T-helper 2 cell treated with Interferon-gamma antibody and Interleukin-4, amounts not matched to agents 5 μg/mL and 100 μg/mL, for 36 hours (primary cell): ENCODE measurements at places on chromosomes 13 and 19.
A peak's percentile ranks its signal among the peaks of the same experiment; 100 is the strongest.

GRCh38 chr19:5455367-5456129 lies at the start of gene ZNRF4:
Gene ZNRF4, plus strand, starts transcription at chr19:5455417. Its CDS starts 75 bp downstream, at chr19:5455492.
- H3K36me3 ChIP-seq = no peaks in the 10 kb centered on the region
- H3K27ac ChIP-seq = no peak within 1 kb of the TSS
- H3K4me1 ChIP-seq = no peaks in the 10 kb centered on the region
- DNase-seq = no peak
- no peak within 1 kb of the TSS for H3K4me3 ChIP-seq
- no peaks in the 10 kb centered on the region for H3K27me3 ChIP-seq

DNA sequence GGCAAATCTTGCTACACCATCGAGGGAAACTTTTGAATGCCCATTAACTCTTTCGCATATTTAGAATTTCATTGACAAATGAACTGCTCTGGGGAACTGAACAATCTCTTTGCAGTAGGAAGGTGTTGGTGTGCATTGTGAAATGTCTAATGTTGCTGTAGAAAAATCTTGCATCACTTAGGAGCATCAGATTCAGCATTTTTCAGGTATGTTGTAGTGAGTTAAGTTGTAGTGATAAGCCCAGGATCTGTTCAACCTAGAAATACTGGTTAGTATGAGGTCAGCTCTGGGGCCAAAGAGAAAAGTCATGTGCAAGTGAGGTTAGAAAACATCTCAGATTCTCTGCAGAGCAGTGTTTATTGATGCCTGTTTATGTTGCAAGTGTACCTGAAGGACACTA lies 4.1 kb downstream of the FRY start:
- H3K27me3 ChIP-seq = peaks cover 2% of the 10 kb centered on the region
- DNase-seq = no peak
- peaks cover 76% of the 10 kb centered on the region for H3K4me1 ChIP-seq
- peak overlapping the region; percentile 63 for H3K4me3 ChIP-seq
- H3K27ac ChIP-seq = peak overlapping the region; percentile 11

GRCh38 chr13:51148952-51149573 lies 38.0 kb upstream of the C13orf42 start:
- H3K4me3 ChIP-seq = no peak overlapping the region
- no peak for DNase-seq
- H3K27me3 ChIP-seq = peaks cover 14% of the 10 kb centered on the region
- no peak overlapping the region for H3K27ac ChIP-seq

DNA sequence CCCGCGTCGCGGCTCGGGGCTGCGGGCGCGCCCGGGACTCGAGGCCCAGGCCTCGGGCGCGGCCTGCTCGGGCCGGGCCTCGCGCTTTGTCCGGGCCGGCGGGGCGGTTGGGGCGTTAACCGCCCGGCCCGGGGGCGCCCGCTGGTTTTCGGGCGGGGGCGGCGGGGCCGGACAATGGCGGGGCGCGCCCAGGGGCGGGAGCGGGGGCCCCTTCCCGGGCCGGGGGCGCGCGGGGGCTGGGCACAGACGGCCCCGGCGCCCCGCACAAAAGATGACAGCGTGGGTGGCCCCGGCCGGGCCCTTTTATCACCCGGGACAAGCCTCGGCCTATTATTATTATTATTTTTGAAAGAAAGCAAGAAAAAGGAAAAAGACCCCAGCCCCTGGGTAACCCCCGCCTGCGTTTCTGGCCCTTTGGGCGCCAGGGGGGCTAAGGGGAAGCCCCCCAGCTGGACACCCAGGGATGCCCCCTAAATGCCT lies 419 bp downstream of the KDM4B start:
- H3K27me3 ChIP-seq = no peaks in the 10 kb centered on the region
- peak overlapping the region; percentile 93 for H3K27ac ChIP-seq
- H3K4me1 ChIP-seq = peaks cover 34% of the 10 kb centered on the region
- peak overlapping the region; percentile 97 for H3K4me3 ChIP-seq
- peaks cover 33% of the 10 kb centered on the region for H3K36me3 ChIP-seq

DNA sequence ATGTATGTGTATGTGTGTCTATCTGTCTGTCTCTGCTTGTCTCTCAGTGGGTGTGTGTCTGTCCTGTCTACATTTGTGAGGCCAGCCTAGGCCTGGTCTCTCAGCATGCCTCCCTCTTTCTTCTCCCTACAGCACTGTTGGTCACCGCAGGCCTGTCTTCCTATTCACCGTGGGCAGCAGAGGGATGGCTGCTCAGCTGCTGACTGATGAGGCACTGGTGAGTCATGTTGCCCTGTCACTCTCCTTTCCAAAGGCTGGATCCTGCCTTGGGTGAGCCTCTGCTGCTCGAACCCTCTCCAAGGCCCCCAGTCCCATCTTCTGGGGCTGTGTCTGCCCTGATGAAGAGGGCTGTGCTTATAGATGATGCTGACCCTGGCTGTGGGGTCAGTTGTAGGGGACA lies 6.3 kb downstream of the ZNF71 start:
- no peak overlapping the region for H3K4me3 ChIP-seq
- H3K36me3 ChIP-seq = peaks cover 57% of the 10 kb centered on the region
- no peaks in the 10 kb centered on the region for H3K27me3 ChIP-seq
- DNase-seq = no peak

GRCh38 chr19:12995596-12996405 lies 526 bp downstream of the NFIX start:
- peak overlapping the region; percentile 30 for H3K4me3 ChIP-seq
- H3K27me3 ChIP-seq = peaks cover 48% of the 10 kb centered on the region
- no peak for DNase-seq
- H3K36me3 ChIP-seq = peaks cover 2% of the 10 kb centered on the region

DNA sequence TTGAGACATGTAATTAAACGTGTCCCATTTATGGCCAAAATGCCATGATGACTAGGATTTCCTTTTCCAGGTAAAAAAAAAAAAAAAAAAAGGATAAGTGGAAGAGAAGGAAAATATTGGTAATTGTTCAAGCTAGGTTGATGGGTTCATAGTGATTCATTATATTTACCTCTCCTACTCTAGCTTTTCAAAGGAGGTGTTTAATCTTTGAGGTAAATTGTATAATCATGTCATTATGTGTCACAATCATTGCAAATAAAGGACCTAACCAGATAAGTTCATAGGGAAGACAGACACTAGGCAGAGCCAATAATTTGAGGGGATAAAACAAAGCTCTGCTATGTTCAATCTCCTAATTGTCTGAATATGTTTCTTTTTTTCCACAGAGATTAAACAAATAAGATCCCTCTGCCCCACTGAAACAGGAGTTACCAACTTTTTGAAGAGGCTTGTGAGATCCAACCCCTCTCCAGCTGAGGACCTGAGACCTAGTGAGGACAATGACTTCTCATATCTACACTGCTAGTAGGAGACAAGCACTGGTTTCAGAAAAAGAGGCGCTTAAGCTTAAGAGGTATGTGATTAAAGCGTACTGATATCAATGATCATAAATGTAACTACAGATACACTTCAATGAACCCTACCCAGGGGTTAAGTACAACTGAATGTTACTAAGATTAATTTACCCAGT lies 61.4 kb downstream of the USP12 start:
- no peak overlapping the region for H3K4me3 ChIP-seq
- no peaks in the 10 kb centered on the region for H3K4me1 ChIP-seq
- H3K27me3 ChIP-seq = no peaks in the 10 kb centered on the region
- no peak for DNase-seq

DNA sequence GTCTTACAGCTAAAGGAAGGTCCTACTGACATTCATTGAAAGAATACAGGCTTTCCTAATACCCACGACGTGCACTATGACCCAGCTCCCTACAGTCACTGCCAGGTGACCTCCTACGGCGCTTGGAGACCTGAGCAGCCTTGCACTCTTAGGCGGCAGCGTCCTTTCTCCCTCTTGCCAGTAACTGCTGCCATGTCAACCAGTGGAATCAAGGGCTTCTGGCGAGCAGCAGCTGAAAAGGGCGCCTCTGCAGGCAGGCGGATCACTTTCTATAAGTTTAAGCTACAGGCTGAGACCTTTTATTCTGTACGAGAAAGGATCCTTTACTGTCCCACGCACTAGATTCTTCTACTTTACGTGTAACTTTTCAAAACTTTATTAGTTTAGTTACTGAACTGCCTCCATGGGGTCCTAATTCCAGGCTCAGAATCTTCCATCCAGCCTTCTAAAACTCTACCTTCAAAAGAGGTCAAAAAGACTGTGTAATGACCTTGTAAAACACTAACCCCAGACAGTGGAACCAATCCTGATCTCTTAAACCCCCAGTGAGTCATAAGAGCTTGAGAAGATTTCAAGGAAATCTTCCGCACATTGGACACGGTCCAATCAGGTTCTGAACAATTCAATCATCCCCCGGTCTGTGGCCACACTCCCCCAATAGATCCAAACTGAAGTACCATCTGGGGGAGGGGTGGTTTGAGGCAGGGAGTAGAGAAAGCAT lies 1.9 kb downstream of the KCTD12 start:
- peak overlapping the region; percentile 88 for H3K27ac ChIP-seq
- peaks cover 35% of the 10 kb centered on the region for H3K4me1 ChIP-seq

DNA sequence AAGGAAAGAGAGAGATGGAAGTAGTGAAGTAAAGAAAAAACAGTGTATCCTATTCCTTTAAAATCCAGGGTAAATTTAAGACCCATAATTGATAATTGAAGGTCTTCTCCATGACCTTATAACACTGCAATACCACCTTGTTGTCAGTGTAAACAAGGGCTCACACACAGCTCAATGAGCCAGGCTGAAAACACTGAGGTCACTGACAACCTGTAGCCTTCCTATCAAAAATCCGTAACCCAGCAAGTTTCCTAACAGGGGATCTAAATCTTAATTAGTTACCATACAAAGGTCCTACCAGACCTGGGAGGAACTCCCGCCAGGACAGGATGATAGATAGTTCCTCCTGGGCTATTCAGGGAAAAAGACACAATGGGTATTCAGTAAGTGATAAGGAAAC lies 1677.1 kb downstream of the OLFM4 start:
- no peak for DNase-seq
- H3K36me3 ChIP-seq = no peaks in the 10 kb centered on the region
- no peak overlapping the region for H3K27ac ChIP-seq

DNA sequence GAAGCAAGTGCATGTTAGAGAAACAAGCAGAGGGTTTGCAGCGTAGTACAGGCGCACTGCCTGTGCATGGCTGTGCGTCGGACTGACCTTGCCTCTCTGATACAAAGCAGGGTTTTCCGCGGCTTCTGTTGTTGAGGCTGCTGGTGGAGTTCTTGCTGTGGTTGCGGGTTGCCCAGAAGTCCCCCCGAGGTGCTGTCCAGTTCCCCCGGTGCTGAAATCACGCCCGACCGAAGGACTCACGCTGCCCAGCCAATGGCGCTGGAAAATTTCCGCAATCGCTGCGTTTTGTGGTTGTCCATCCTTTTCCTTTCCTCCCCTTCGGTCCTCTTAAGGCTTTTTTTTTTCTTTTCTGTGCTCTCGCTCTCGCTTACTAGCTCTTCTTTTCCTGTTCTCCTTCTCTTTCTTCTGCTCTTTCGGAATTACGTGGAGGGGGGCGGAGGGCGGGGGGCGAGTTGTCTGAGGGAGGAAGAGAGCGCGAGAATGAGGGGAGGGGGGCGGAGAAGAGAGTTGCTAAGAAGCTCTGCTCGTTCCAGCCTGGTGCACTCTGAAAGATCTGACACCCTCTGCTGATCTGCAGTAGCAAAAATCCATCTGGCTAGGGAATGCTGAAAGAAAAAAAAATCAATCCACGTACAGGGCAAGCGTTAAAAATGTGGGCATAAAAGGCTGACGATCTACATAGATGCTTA lies at the start of gene SLITRK1:
SLITRK1 (minus strand) TSS at position 558 of the 689 bp plus-strand sequence. CDS start 967 bp downstream, outside the sequence.
- no peaks in the 10 kb centered on the region for H3K36me3 ChIP-seq
- H3K27me3 ChIP-seq = peaks cover 46% of the 10 kb centered on the region
- H3K4me1 ChIP-seq = peaks cover 3% of the 10 kb centered on the region
- DNase-seq = peak; percentile 5

GRCh38 chr19:2194513-2195078 lies 30.9 kb downstream of the DOT1L start:
- H3K27ac ChIP-seq = no peak overlapping the region
- H3K36me3 ChIP-seq = peaks cover 25% of the 10 kb centered on the region
- H3K4me3 ChIP-seq = no peak overlapping the region
- no peak for DNase-seq

GRCh38 chr19:31356587-31357314 lies 7.5 kb upstream of the TSHZ3 start:
- peak; percentile 59 for DNase-seq
- H3K4me1 ChIP-seq = peaks cover 5% of the 10 kb centered on the region
- H3K27ac ChIP-seq = no peak overlapping the region
- no peaks in the 10 kb centered on the region for H3K36me3 ChIP-seq
- peaks cover 74% of the 10 kb centered on the region for H3K27me3 ChIP-seq

GRCh38 chr19:49894879-49895565 lies 1.7 kb downstream of the IL4I1 start:
- peak; percentile 55 for DNase-seq
- no peak overlapping the region for H3K27ac ChIP-seq
- H3K36me3 ChIP-seq = no peaks in the 10 kb centered on the region
- no peak overlapping the region for H3K4me3 ChIP-seq
- H3K27me3 ChIP-seq = no peaks in the 10 kb centered on the region

DNA sequence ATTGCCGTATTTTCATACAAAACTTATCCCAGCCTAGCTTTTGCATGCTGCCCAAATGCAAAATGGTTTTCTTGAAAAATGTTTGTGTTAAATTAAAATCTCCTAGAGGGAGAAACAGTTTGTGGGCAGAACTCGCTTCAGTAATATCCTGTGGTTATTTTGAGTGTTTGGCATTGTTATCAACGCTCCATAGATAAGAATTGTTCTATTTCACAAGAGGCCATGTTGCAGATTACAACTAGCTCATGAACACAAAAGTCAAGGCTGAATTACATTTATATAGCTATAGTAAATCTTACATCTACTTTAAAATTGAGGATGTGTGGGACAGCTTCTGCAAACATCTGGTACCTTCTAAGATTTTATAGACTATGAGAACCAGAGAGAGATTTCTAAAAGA lies 447.9 kb downstream of the DCT start:
- no peaks in the 10 kb centered on the region for H3K27me3 ChIP-seq
- H3K27ac ChIP-seq = no peak overlapping the region
- H3K4me1 ChIP-seq = no peaks in the 10 kb centered on the region
- H3K4me3 ChIP-seq = no peak overlapping the region
- H3K36me3 ChIP-seq = no peaks in the 10 kb centered on the region

- no peaks in the 10 kb centered on the region for H3K27me3 ChIP-seq
- H3K36me3 ChIP-seq = no peaks in the 10 kb centered on the region
- no peak overlapping the region for H3K27ac ChIP-seq
Observed at GRCh38 chr13:38167164-38167822, 182.4 kb upstream of the UFM1 start.

DNA sequence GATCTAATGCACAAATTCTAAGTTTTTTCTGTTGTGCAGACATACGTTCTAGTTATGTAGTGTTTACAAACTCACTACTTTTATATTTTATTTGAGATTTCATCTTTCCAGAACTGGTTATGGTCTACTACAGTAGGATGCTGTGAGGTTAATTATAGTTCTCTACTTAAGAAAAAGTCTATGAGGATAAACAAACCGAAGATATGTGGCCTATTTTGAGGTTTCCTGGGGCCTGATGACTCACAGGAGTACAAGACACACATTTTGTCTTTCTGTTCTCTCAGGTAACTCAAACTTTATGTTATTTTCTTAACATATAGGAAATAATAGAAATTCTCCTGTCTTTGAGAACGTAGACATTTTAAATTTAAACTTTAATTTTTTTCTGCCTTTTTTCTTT lies 45.1 kb downstream of the PCDH20 start:
- no peaks in the 10 kb centered on the region for H3K4me1 ChIP-seq
- no peak for DNase-seq
- no peaks in the 10 kb centered on the region for H3K27me3 ChIP-seq
- no peak overlapping the region for H3K27ac ChIP-seq
- no peaks in the 10 kb centered on the region for H3K36me3 ChIP-seq
- H3K4me3 ChIP-seq = no peak overlapping the region
